ENCODE measurements at places on chromosomes 3 and 15.

DNA sequence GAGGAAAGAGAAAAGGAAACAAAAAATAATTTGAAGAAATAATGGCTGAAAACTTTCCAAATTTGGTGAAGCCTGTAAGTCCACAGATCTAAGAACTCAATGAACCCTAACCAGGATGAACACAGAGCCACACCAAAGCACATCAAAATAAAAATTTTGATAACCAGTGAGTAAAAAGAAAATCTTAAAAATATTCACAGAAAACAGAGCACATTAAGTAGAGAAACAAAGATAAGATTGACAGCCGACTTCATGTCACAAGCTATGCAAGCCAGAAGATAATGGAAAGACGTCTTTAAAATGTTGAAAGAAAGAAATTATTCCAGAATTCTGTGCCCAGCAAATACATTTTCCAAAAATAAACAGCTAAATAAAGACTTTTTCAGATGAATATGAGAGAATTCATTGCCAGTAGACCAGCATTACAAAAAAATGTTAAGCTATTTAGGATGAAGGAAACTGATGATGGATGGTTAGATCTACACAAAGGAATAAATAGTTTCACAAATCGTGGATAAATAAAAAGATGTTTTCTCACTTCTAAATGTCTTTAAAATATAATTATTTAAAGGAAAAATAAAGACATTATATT is 140.2 kb upstream of the SKOR1 start:
- peak; percentile 7 for DNase-seq

DNA sequence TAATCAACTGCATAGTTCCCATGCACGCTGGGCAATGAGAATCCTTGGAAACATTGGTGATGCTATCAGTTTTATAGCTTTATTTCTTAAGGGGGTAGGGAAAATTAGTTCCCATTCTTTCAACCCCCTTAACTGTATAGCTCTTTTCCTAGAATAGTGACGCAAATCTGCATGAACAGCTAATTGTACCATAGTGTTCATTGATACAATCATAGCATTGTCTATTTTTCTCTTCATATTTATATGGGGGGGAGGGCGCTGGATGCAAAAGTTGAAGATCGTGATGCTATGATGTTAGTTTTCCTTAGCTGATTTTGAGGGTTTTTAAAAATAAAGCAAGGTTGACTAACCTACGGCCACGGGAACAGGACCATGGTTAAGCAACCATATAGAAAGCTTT is 32.4 kb upstream of the SAMMSON start:
- no peak for DNase-seq

DNA sequence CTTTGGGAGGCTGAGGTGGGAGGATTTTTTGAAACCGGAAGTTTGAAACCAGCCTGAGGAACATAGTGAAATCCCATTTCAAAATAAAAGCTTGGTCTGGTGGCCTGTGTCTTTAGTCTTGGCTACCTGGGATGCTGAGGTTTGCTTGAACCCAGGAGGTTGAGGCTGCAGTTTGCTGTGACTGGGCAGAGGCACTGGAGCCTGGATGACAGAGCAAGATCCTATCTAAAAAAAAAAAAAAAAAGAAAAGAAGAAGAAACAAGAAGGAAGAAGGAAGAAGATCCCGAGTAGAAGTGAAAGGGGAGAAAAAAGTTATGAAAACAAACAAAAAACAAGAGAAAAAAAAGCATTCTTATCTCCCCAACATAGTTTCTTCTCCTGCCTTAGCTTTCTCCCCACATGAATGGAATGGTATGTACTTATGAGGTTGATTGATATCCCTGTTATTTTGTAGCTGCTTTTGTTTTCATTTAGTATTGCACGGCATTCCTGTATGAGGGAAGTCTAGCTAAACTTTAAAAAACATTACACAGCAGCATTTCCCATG is 42.4 kb downstream of the TMEM40 start:
- DNase-seq = no peak

DNA sequence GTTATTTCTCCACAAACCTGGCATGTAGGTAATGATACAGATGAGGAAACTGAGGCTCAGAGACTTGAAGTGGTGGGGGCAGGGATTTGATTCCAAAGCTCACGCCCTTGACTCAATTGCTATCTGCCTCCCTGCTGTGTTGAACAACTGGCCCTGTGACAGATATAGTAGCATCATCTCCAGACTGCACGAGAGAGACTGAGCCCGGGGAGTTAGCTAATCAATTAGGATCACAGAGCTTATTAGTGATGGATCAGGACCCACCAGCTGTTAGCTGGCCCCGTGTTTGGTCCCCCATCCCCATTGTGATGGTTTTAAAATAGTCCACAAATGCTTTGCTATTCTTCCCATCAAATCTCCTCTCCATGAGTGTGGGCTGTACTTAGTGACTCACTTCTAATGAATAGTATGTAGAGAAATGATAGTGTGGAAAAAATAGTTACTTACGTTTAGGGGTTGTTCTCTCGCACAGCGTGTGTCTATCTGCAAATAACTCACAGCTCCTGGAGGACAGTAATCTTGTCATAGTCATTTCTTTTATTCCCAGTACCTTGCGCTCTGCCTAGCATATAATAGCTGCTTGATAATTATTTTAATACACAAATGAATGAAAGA is 74.4 kb upstream of the KLF13 start:
- DNase-seq = no peak

GRCh38 chr15:59818336-59818735 is 129.2 kb upstream of the BNIP2 start:
- no peak for DNase-seq

DNA sequence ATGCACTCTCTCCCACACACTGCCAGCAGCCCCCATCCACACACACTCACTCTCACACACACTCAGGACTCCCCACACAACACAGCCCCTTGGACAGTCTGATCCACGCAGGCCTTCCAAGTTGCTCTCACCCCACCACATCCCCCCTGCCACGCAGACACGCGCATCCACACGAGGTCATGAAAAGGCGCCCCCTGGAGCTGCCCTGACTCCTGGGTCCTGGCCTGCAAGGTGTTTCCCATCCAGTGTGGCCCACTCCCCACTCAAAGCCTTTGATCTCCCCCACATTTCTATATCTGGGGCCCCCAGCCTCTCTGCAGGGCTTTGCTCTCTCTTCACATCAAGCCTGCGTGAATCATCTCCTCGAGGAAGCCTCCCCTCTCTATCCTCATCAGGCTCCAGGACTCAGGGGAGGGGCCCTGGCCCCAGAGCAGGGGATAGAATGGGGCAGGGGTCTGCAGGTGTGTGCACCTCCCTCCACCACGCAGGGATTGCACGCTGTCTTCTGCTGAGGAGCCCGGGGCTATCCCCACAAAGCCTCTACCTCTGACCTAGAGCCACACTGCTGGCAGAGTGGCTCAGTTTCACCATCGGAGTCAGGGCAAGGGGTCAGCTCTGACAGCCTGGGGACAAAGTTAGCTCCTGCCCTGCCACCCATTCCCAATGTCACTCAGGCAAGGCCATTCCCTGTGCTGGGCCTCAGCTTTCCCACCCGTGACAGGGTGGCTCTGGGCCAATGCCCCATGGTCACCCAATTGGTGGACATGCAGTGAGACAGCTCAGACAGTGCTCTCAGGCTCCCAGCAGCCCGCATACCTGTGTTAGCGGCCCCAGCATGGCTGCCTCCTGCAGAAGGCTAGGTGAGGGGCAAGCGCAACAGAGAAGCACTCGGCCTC is 6.4 kb downstream of the MYL3 start:
- no peak for DNase-seq

DNA sequence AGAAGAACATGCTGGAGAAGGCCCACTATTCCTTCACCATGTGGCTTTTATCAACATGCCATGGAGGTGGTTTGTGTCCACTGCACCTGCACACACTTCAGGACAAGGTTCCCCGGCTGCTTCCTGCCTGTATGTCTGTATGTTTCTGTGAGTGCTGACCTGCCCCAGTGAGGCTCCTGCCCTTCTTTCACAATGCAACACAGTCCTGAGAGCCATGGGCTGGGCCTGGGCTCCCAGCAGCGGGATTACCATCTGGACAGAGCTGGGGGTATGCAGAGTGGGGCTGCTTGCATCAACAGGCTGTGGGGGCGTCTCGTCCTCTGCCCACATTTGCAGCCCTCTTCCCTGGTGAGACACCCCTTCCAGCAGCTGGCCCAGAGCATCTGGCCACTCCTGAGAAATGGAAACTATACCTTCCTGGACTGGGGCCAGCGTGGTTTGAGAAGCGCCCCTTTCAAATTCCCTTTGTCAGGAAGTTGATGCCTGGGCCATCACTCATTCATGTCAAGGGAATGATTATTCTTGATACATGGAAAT is 29.3 kb upstream of the C15orf39 start:
- no peak for DNase-seq

GRCh38 chr3:87674397-87675161 is 384.2 kb downstream of the CGGBP1 start:
- DNase-seq = peak; percentile 11

- DNase-seq = no peak
Measured at GRCh38 chr3:123283074-123283473, 81.3 kb downstream of the SEC22A start.

GRCh38 chr3:114286266-114286665 is 7.6 kb upstream of the TIGIT start:
- no peak for DNase-seq

GRCh38 chr3:16277471-16277870 is 12.5 kb downstream of the OXNAD1 start:
- DNase-seq = no peak

DNA sequence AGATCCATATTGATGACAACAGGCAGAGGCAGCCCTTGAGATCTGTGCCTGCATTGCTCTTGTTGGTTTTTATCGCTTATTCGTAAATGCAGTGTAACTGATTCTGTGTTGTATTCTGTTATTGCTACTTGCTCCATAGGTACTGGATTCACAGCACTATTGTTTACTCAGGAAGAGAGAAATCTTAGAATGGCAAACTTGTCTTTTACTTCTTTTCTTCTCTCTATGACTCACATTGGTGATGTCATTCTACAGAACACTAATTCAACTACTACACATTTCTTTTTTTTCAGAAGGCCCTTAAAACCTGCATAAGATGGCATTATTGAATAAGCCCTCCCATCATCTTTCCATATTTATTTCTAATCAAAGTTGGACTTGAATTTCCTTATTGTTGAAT is 201.0 kb upstream of the GBE1 start:
- no peak for DNase-seq

- no peak for DNase-seq
Measured at GRCh38 chr15:70212286-70212962, 114.7 kb upstream of the TLE3 start.

DNA sequence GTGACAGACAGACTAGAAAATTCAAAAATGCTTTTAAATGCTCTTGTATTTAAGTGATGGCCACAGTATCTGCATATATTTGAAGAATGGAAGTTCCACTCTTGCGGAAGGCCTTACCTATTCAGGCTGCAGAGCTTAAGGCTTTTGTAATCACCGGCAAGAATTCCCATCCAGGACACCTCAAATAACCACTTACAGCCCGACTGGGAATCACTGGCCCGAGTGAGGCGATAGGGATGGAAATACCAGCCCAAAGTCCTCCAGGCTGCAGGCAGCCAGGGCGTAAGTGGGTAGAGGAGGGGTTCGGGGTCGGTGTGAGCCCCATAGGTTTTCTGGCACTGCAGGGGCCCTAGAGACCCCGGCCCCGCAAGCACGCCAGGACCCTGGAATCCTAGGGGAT is 9.5 kb downstream of the CMTM7 start:
- DNase-seq = no peak

- DNase-seq = no peak
Measured at GRCh38 chr15:69072906-69073305, 58.4 kb downstream of the NOX5 start.

DNA sequence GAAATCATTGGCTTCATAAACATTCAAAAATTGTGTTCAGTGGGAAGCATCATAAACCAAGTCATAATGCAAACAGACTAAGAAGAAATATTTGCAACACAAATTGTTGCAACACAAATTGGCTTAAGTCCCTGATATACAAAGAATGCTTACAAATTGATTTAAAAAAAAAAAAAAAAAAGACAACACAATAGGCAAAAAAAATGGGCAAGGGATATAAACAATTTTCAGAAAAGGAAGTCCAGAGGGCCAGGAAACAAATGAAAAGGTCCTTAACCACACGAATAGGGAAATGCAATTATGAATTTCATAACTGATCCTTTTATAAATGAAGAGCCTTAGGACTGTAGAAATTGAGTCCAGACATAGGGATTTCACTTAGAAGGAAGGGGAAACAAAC is 98.9 kb downstream of the LRRK1 start:
- no peak for DNase-seq

DNA sequence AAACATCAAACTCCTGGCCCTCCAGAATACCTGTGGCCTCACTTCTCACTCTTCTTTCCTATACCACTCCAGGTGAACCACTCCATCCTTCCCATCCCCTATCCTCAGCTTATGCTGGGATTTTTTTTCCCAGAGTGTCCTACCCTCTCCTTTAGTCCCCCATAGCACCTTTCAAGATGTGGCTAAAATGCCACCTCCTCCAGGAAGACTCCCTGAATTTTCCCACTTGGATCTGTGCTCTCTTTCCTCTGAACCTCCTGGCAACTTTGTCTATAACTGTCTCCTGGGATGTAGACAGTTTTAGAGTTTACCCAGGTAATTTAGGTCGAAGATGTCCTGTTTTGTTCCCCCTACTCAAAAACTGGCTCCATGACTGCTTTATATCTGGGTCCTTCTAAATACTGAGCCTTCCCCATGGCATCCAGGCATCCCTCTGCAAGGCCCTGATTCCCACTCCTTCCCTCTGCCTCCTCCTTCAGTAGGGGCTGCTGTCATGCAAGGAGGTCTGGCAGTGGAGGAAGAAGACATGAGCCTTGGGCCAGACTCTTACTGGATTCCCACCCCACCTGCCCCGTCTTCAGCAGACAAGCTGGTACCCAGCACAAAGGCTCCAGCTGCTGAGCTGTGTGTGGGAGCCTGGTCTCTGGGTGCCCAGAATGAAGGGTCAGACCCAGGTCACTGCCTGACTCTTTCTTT is 161.5 kb downstream of the SMAD6 start:
- DNase-seq = no peak

GRCh38 chr3:114442246-114442645 is 148.4 kb downstream of the TIGIT start:
- no peak for DNase-seq
